Activated naive CD4-positive, alpha-beta T cell treated with anti-CD3 and anti-CD28 coated beads for 36 hours (primary cell): ENCODE measurements at places on chromosomes 1 and 21. TPM values are rescaled to one million over a fixed set of nuclear protein-coding genes. Genes with fewer than 3 reads are reported as not detected.

The ARHGEF16 gene
- total RNA-seq = 0.17 TPM

The ST6GALNAC5 gene
- not detected for total RNA-seq

The NPHP4 gene
- 11.2 TPM for total RNA-seq

The HRNR gene
- not detected for total RNA-seq

The TNFRSF18 gene
- total RNA-seq = 30.7 TPM

GRCh38 chr1:80582980-80583379 lies 1217.8 kb upstream of the ADGRL2 start:
- H3K36me3 ChIP-seq = no peaks in the 10 kb centered on the region
- H3K27me3 ChIP-seq = no peaks in the 10 kb centered on the region
- H3K4me1 ChIP-seq = no peaks in the 10 kb centered on the region
- H3K27ac ChIP-seq = no peak overlapping the region
- DNase-seq = no peak
- H3K4me3 ChIP-seq = no peak overlapping the region

DNA sequence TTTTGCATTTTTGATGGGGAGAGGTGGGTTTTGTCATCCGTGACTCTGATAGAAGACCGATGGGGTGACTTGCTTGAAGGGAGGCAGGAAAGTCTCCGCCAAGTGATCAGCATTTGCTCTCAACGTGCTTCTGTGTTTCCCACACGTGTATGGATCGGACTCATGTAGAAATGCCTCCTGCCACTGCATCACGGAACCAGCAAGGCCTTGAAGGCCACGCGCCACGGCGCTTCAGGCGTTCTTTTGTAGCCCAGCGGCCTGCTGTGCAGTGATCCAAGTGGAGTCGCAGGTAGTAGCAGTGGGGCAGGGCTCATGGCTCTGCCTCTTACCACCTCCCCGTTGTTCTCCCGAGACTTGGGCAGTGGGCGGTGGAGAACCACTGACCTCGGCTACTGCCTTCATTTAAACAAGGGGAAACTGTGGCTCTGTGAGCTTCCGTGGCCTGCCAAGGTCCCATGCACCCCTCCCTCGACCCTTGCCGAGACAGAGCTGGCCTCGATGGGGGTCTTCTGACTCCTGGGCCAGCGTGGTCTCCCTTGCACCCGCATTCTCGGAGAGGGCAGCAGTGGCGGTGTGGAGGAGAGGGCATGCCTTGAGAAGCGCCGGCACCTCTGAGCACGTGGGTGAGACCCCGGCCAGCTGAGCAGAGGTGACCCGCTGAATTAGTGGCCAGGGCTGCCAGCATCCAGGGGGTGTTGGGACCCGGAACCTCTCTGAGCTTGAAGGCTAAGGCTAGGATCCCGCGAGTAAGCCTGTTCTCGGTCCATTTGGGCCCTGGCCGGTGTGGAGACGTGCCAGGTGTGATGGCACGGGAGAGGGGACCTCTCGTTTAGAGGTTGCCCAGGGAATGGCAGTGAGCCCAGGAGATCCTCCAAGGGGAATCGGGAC lies 46.1 kb upstream of the ABCG1 start:
- H3K36me3 ChIP-seq = no peaks in the 10 kb centered on the region
- no peak overlapping the region for H3K4me3 ChIP-seq
- no peaks in the 10 kb centered on the region for H3K27me3 ChIP-seq

GRCh38 chr1:198121056-198121826 lies 35.6 kb upstream of the NEK7 start:
- H3K27ac ChIP-seq = no peak overlapping the region
- no peaks in the 10 kb centered on the region for H3K36me3 ChIP-seq
- DNase-seq = no peak
- no peaks in the 10 kb centered on the region for H3K4me1 ChIP-seq
- H3K27me3 ChIP-seq = no peaks in the 10 kb centered on the region
- H3K4me3 ChIP-seq = no peak overlapping the region

GRCh38 chr1:192061556-192061955 lies 96.7 kb upstream of the RGS18 start:
- H3K4me1 ChIP-seq = no peaks in the 10 kb centered on the region
- no peak overlapping the region for H3K27ac ChIP-seq
- no peaks in the 10 kb centered on the region for H3K36me3 ChIP-seq

DNA sequence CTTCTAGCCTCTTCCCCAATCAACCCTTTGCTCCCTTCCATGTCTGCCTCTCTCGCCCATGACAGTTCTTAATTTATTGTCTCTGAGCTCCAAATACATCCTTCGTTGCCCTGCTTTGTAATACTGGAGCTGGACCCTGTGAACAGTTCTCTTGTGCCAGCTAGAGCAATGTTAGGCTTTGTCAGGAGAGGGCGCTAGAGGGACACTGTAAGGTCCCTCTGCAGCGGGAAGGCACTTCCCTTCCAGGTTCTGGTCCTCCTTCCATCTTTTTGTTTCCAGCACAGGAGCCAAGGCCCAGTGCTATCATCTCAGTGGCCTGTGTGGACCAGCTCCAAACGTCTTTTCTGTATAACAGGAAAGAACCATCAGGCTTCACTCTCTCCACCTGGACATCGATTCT lies 95.9 kb downstream of the PTPRU start:
- peaks cover 3% of the 10 kb centered on the region for H3K27me3 ChIP-seq
- H3K27ac ChIP-seq = no peak overlapping the region
- peak; percentile 52 for DNase-seq
- H3K4me3 ChIP-seq = no peak overlapping the region
- H3K36me3 ChIP-seq = no peaks in the 10 kb centered on the region
- H3K4me1 ChIP-seq = no peaks in the 10 kb centered on the region
